Midbrain (tissue), 1 donor: ENCODE measurements at places on chromosomes 16 and 17.

DNA sequence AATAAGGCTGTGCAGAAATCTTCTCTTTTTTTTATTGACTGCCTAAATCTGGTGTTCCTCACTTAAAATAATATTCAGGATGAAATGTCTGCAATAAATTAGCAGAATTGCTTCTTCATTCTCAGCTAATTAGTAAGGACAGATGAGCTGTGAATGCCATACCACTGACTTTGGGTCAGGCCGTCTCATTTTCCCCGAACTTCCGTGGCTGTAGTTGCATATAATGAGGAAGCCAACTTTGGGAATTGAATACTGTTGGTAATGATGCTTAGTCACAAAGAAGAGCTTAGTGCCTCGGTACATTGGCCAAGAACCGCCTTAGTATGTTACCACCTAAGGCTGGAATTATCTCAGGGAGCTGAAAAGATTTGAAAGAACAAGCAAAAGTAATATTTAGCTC, 47.6 kb downstream of the NUP93 start:
- no peak for DNase-seq

- DNase-seq: no peak
These were observed 13.3 kb downstream of the SOCS1 start for GRCh38 chr16:11242658-11243057.

GRCh38 chr16:85915125-85915845, 16.3 kb downstream of the IRF8 start:
- DNase-seq: no peak

GRCh38 chr17:17716837-17717523, 35.7 kb downstream of the RAI1 start:
- no peak for DNase-seq

DNA sequence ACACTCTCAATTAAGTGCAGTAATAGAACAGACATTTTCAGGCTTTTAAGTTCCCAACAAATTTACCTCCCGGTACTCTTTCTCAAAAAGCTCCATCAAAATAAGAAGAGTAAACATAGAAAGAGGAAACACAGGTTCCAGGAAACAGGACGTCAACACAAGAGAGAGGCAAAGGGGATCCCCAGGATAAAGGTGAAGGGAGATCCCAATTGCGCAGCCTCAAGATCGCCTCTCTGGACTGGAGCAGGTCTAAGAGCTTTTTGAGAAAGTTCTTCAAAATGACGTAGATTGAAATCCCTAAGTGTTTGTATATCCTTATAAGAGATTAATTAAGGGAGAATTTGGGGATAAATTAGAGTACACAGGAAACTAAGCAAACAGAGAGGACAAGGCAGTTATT, 3.9 kb upstream of the FXR2 start:
- DNase-seq: no peak

DNA sequence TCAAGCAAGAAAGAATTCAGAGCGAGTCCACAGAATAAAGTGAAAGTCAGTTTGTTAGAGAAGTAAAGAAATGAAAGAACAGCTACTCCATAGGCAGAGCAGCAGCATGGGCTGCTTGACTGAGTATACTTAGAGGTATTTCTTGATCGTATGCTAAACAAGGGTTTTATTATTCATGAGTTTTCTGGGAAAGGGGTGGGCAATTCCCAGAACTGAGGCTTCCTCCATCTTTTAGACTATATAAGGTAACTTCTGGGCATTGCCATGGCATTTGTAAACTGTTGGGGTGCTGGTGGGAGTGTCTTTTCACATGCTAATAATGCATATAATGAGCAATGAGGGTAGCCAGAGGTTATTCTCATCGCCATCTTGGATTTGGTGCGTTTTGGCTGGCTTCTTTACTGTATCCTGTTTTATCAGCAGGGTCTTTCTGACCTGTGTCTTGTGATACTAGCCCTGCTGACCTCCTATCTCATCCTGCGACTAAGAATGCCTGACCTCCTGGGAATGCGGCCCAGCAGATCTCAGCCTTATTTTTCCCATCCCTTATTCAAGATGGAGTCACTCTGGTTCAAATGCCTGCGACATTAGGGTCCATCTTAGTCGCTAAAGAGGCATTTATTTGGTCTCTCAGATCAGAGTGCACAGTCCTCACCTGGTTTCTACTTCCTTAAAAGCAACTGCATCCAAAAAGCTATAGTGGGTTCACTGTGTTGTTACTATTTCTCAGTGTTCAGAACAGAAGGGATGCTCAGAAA, 100.6 kb upstream of the CACNG5 start:
- no peak for DNase-seq

DNA sequence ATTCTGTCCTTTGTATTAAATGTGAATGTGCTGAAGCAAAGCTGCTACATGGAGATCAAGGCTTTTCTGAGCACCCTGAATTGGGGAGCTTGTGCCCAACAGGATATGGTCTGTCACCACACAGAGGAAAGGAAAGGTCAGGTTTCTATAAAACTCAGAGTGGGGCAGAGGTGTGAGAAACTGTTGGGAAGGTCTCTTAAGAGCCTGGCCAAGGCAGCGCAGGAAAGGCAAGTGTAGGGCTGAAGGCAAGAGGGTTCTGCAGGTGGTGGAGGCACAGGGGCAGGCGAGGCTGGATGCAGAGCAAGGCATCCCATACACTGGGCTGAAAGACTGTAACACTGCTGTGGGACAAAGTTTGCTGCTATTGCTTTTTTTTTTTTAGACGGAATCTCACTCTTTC, 8.1 kb downstream of the COX6A2 start:
- no peak for DNase-seq

GRCh38 chr16:52113533-52114183, 433.3 kb downstream of the TOX3 start:
- DNase-seq: no peak

- DNase-seq: no peak
These were observed 57.7 kb downstream of the SREBF1 start for GRCh38 chr17:17779015-17779611.
